ENCODE measurements at places on chromosomes 1 and 21.

- DNase-seq, result no peak
These were observed 3.0 kb downstream of the SLC27A3 start for GRCh38 chr1:153778051-153778823.

- DNase-seq, result no peak
These were observed 28.4 kb upstream of the TMEM125 start for GRCh38 chr1:43241413-43241836.

- no peak for DNase-seq
These were observed 1.2 kb downstream of the RSRP1 start for GRCh38 chr1:25245809-25246599.

- no peak for DNase-seq
These were observed 147.5 kb downstream of the FOXD2 start for GRCh38 chr1:47585141-47585902.

DNA sequence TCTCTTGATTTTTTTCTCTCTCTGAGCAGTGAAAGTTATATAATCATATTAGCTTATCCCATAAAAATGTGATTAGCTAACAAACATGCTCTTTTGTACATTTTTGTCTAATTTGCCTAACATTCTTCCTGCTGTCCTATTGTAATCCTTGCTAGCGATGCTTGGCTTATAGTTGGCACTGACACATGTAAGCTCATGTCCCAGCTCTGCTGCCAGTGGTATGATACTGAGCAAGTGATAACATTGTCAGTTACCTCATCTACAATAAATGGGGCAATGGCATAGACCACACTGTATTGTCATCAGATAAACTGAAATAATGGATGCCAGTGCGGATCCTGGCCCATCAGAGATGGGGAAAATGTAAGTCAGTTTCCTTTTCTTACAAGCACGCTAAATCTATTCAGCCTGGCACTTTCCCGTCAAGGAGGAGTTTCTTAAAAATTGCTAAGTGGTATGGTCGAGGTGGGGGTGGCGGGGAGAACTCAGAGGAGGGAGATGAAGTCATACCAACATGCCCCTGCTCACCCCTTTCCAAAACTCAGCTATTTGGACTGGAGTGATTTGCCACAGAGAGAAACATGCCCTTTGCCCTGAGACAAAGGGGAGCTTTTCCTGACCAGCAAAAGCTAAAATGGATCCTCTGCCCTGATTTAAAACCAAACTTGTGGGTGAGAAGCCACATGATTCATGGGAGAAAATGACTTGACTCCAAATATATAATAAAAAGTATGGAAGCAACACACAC, 1.3 kb downstream of the FYB2 start:
- DNase-seq, result no peak

DNA sequence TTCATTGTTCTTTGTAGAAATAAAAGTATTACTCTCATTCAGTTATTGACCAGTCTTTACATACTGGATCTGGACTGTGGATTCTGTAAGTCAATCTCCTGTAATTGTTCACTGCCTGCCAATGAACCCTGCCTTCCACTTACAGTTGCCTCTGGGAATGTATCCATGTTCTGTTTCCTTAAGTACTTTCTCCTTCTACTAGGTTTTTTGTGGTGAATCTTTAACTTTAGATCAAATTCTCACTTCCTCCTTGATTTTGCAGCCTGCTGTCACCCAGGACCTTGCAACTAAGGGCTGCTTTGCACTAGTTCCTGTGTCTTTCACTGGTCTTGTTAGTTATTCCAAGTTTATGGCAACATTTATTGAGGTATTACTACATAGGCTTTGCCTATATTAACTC, 28.2 kb upstream of the ANKRD13C start:
- DNase-seq, result no peak

All from activated CD8-positive, alpha-beta memory T cell treated with anti-CD3 and anti-CD28 coated beads for 1 hour (primary cell).